NCI-H1694 treated with DMSO at 0.1 percent for 48 hours (cell line): ENCODE measurements at places on chromosomes 5 and 9.

DNA sequence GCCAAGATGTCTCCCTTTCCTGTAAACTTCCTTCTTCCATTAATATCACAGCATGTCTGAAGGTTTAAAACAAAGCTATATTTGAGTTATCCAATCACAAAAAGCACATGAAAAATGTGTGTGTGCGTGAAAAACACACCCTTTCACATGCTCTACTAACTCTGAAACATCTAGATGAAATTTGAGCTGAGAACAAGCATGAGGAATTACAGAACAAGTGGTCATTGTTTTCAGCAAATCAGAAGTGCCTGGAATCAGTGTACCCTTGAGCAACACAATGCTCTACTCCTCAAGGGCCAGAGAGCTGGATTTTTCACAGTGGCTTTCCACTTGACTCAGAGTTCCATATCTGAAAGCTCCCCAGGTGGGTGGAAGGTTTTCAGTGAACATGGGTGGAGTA is 255.9 kb downstream of the PSAT1 start:
- no peak for DNase-seq

GRCh38 chr5:178732281-178732680 is 1.8 kb upstream of the ZNF354A start:
- DNase-seq = no peak

- DNase-seq = peak; percentile 92
Observed at GRCh38 chr9:36074870-36075532, 38.3 kb downstream of the RECK start.

GRCh38 chr9:129602598-129603415 is 18.1 kb downstream of the C9orf50 start:
- no peak for DNase-seq

GRCh38 chr5:129271308-129271707 is 176.8 kb downstream of the ISOC1 start:
- DNase-seq = no peak

DNA sequence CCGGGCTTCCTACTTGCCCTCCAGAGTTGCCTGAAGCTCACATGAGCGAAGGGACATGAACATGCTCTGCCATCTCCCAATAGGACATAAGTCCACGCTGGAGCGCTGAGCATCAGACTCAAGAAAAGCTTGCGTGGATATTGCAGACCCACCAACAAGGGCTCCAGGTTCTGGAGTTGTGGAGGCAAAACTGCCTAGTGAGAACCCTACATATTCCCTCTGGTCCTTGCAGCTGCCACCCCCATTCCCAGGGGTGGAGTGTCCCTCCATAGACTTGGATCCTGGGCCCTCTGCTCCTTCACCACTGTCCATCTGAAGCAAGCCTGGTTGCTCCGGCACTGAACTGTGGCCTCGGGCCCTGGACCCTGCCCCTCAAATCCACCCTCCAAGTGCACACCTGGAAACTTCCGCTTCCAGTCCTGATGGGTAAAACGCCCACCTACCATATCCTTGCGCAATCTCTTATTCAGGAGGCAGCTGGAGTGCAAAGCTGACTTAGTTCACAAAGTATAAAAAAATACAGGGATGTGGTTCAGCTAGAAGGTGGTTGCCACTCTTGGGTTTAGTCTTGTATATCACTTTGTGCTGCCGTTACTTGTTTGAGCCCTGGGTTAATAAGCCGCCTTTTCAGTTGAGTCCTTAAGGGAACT is 28.0 kb downstream of the HRH2 start:
- no peak for DNase-seq

GRCh38 chr5:14003936-14004335 is 59.4 kb upstream of the DNAH5 start:
- no peak for DNase-seq

GRCh38 chr9:72807765-72808445 is 144.9 kb downstream of the ALDH1A1 start:
- DNase-seq = no peak

DNA sequence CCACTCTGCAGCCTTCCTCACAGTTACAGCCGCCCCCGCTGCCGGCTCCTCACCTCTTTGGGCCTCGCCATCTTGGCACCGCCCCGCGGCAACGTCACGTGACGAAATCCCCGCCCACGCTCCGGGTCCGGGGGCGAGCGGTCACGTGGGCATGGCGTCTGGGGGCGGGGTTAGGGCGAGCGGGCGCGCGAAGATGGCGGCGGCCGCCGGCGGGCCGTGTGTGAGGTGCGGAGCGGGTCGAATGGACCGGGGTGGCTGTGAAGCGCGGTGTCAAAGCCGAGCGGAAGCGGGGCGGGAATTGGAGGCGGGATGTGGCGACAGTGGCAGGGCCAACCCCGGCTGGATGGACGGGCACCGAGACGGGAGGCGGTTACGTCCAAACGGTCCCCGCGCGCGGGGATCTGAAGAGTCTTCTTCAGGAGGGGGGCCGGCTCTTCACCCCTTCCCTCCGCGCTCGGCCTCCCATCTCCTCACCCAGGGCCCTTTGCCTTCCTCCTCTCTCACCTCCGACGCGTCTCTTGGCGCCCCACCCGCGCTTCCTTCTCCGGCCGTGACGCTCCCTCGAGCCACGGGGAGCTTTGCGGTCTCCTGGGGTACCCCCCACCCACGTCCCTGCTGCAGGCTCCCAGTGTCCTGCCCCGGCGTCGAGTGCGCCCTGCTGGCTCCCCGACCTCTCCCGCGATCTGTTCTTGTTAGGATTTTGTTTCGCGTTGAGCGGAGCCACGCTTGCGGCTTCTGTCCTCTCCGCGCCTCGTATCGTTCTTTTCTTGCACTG is at the start of the genes DOLK and NUP188:
DOLK (minus strand) TSS at position 77 of the 775 bp plus-strand sequence. CDS start 300 bp downstream, outside the sequence.
NUP188 (plus strand) TSS at position 173 of the 775 bp plus-strand sequence; CDS start at position 194, 21 bp downstream.
- DNase-seq = peak; percentile 56

GRCh38 chr5:176180339-176180738 is 57.9 kb upstream of the SIMC1 start:
- no peak for DNase-seq

- peak; percentile 45 for DNase-seq
Observed at GRCh38 chr5:167582283-167582682, 709.2 kb upstream of the WWC1 start.

GRCh38 chr5:149418910-149419531 is 39.9 kb upstream of the IL17B start:
- DNase-seq = no peak

DNA sequence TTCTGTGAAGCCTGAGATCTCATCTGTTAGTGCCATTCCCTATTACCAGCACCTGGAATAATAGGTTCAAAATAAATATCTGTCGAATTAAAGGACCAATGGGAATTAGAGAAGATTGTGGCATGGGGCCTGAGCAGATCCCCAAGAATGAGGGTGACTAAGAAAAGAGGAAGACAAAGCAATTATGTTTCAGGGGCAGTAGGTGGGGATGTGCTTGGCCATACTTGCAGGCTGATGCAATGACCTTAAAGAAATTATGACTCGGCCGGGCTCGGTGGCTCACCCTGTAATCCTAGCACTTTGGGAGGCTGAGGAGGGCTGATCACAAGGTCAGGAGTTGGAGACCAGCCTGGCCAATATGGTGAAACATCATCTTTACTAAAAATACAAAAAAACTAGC is 562.8 kb downstream of the PTPRD start:
- DNase-seq = no peak

DNA sequence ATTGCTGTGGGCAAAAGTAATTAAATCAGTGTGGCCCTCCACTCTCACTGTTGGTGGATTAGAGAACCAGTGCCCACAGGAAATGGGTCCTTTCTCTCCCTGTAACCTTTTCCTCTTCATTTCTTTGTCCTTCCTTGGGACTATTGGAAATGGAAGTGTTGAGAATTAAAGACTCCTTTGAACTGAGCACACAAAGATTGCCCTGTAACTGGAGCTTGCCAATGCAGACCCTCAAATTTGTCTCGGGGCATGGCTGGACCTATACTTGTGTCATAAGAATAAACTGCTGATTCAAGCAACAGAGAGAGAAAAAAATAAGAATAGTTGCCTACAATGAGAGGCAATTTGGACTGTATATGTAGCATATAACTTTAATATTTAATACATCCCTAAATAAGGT is 13.7 kb downstream of the KCNV2 start:
- no peak for DNase-seq

- peak; percentile 76 for DNase-seq
Observed at GRCh38 chr5:37248970-37249814, at the start of gene CPLANE1. Gene CPLANE1 (minus strand): TSS chr5:37249376. CDS start chr5:37247698, 1,678 bp downstream.

DNA sequence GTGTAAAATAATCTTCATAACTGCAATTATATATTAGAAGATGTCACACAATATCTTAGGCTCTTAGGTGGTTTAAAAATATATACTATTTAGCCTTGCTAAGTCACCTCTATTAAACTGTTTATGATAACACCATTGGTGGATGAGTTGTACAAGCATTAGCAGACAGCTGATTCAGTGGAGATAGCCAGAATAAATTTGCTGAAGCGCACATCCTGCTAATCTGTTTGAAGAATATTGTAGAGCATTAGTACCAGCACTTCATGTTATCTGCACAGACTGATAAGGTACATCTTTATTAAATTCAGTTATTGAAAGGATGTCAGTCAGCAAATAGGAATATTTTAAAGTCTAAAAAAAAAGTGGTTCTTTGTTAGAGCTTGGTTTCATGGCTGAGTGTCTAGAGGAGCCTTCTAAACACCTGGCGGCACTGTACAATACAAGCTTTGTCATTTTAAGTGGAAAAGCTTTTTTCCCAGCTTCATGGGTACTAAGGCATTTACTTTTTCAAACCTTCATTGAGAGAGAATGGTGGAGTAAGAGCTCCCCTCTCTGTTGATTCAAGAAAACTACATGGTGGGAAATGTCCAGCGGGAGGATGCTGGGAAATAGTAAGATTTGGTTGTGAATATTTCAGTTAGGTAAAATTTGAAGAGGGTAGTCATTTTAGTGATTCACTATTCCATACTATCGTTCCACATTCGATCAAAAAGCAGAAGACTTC is 275.1 kb downstream of the SLF1 start:
- DNase-seq = peak; percentile 1

- no peak for DNase-seq
Observed at GRCh38 chr9:131918481-131918880, 161.2 kb downstream of the MED27 start.

DNA sequence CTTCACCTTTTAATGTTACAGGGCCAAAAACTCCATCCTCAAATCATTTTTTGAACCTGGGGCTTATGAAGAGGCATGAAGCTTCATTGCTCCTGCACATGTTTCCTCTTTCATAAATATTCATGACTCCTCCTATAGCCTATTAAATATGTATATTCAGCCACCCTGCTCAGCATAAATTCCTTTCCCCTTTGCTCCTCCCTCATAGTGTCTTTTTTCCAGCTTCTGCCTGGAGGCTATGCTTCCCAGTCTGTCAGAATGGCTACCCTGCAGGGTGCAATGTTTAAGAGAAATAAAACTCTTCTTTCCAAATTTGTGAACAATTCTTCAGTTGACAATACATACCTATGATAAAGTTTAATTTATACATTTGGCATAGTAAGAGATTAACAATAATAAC is 1082.9 kb upstream of the CDH18 start:
- DNase-seq = no peak

GRCh38 chr5:31392061-31392460 is 139.8 kb downstream of the DROSHA start:
- no peak for DNase-seq

DNA sequence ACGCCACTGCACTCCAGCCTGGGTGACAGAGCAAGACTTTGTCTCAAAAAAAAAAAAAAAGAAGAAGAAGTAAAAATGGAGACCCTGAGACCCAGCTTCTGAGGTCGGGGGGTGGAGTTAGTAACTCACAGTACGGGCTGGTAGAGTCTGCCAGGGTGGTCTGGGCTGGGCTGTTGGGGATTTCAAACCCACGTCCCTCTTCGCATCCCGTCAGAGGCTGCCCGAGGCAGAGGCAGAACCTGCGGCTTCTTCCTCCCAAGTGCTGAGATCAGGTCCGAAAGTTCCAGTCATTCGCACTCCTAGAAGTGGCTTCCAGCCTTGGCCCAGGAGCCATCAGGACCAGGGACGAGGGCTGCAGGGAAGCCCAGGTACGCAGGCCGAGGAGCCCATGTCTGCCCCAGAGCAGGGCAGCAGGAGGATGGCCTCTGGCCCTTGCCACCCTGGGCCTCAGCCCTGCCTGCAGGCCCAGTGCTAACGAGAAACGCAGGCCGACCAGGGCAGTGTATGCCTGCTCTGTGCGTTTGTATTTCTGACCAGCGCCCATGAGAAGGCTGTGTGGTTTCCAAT is 9.9 kb upstream of the SLC2A6 start:
- no peak for DNase-seq

GRCh38 chr5:76389513-76390154 is 13.5 kb upstream of the IQGAP2 start:
- DNase-seq = no peak

DNA sequence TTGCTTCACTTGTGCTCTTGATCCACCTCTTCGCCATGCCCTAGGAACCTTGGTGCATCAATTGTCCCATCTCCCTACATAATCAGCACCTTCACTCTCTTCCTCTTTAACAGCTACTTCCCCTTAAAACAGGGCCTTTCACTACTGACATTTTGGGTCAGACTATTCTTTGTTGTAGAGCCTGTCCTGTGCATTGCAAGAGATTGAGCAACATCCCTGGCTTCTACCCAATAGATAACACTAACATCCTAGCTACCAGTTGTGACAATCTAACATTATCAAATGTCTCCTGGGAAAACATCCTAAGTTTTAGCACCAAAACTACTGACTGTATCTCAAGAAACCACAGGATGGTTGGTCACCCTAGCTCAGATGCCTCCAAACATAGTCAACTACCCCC is 854.3 kb upstream of the DMAC1 start:
- DNase-seq = no peak

- no peak for DNase-seq
Observed at GRCh38 chr5:126138281-126138931, 284.8 kb upstream of the GRAMD2B start.

GRCh38 chr9:19386502-19387044 is 6.5 kb upstream of the RPS6 start:
- DNase-seq = no peak

GRCh38 chr9:4192450-4192849 is 107.4 kb downstream of the GLIS3 start:
- no peak for DNase-seq

GRCh38 chr5:83354958-83355357 is 116.6 kb upstream of the VCAN start:
- DNase-seq = no peak

DNA sequence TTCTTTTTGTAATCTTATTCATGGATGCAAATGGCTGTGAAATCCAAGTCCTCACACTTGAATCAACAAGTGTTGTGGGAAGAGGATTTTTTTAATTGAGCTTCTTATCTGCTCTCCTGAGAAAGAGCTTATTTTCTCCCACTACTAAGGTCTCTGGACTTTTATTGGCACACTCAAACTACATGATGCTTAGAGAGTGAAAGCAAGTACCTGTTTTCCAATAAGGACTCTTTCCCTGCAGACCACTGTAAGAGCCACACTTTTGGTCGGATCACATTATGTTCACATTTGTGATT is 546.4 kb upstream of the ARRDC3 start:
- DNase-seq = no peak

- DNase-seq = peak; percentile 56
Observed at GRCh38 chr9:28774433-28775235, 1201.4 kb upstream of the C9orf72 start.

DNA sequence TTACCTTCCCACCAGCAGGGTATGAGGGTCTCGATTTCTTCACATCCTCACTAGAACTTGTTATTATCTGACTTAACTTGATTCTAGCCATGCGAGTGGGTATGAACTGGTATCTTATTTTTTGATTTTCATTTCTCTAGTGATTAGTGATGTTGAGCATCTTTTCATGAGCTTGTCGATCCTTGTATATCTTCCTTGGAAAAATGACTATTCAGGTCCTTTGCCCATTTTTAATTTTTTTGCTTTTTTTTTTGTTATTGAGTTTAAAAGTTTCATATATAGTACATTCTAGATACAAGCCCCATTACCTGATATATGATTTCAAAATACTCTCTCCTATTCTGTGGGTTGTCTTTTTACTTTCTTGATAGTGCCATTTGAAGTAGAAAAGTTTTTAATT is 61.5 kb downstream of the PHF2 start:
- DNase-seq = no peak

GRCh38 chr5:53023969-53024368 is 34.8 kb downstream of the ITGA2 start:
- no peak for DNase-seq
